ENCODE measurements at places on chromosomes 5 and 9.

- no peak for DNase-seq
Measured at GRCh38 chr9:16075696-16076095, 522.9 kb downstream of the CCDC171 start.

GRCh38 chr9:26375448-26375847, 517.2 kb downstream of the CAAP1 start:
- no peak for DNase-seq

DNA sequence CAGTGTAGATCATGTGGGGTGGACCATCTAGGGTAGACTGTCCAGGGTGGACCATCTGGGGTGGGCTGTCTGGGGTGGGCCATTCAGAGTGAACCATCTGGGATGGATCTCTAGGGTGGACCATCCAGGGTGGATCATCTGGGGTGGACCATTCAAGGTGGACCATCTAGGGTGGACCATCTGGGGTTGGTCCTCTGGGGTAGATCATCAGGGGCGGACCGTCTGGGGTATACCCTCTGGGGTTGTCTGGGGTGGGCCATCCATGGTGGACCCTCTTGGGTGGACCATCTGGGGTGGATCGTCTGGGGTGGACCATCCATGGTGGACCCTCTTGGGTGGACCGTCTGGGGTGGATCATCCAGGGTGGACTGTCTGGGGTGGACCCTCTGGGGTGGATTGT, 64.3 kb downstream of the KCNT1 start:
- no peak for DNase-seq

DNA sequence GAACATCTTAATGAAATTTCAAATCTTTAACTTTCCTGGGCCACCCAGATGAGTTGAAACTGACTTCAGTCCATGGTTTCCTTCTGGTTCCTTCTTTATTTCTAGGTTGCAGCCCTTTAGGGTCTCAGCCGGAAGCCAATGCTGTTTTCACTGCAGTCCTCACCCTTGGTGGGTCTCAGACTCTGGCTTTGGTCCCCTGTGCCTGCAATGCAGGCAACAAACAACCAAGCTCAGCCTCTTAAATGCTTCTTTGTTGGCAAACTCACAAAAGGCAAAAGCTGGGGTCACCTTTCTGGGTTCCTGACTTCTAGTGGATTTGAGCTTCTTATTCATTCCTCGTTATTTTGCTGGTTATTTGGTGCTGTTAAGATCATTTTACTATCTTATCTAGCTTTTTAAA, 19.3 kb upstream of the APC start:
- no peak for DNase-seq

GRCh38 chr9:99030092-99030511, 74.8 kb upstream of the TGFBR1 start:
- DNase-seq: no peak

DNA sequence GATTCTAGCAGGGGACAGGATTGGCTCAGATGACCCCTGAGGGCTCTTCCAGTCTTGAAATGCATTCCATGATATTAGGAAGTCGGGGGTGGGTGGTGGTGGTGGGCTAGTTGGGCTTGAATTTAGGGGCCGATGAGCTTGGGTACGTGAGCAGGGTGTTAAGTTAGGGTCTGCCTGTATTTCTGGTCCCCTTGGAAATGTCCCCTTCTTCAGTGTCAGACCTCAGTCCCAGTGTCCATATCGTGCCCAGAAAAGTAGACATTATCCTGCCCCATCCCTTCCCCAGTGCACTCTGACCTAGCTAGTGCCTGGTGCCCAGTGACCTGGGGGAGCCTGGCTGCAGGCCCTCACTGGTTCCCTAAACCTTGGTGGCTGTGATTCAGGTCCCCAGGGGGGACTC, 2.9 kb upstream of the MYOZ3 start:
- DNase-seq: no peak

DNA sequence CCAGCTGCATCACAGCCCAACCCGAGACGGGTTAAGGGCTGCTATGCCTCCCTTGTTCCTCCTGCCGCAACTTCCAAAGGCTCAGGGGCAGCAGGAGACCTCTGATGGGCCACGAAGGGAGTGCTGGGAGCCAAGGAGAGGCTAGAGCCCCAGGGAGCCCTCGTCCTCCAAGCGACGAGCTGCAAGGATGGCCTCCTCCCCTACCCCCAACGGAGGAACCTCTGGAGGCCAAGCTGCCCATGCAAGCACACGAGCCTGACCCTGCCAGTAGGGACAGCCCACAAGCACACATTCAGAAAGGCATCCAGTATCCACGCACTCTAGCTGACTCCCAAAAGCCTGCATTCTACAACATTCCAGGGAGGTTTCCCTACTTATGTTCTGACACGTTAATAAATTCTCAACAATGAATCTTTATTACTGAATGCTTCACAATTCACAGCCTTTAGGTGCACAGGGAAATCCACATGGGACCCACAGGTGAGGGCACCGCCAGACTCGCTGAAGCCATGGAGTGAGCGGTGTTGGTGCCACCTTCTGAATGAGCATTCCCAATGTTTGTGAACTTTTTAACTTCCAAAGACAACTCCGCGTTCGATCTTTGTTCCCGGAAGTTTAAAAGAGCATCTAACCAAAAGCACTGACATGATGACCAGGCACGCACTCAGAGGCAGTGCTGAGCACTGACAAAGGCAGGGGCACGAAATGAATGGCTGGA, 28.7 kb downstream of the IPPK start:
- DNase-seq: no peak

DNA sequence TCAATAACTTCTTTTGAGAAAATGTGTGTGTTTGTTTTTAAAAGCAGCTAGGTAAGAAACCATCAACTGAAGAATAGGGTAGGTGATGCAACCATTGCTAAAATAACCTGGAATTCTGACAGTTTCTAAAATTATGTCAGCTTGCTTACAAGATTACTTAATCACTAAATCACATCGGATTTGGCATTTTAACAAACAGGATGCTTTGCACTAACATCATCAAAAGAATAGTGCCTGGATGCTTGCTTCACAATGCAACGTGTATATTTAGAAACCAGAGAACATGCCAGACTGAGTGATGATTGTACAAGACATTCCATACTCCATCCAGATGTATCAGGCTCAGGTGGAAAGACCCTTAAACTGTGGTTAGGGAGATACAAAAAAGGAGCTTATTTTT, 43.9 kb downstream of the PAM start:
- DNase-seq: no peak

DNA sequence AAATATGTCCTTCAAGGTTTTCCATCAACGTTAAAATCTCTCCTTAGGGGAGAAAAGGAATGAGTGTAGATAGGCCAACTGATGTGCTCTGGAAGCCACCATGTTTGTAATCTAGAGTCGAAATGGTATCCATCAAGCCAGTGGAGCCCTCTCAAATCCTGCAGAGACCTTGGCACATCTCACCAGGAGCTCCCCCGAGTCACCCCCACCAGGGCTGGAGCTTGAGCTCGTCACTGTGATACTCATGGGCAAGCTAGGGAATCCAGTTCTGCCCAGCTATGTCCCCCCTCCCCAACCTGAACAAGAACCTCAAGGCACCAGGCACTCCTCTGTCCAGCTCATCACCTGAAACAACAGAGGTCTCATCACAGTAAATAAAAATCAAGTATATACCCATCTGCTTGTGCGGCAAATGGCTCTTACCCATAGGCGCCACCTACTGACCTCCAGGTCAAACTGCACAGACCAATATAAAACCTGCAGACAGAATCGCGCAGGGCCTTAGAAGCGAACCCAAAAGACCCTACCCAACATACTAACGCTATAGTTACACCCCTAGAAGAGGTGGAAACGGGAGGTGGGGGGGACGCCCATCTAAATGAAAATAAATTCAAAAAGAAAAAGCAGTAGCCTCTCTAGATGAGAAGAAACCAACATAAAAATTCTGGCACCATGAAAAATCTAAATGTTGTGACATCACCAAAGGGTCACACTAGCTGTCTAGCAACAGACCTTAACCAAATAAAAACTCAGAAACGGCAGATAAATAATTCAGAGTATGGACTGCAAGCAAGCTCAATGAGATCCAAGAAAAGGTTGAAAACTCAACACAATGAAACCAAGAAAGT, 75.0 kb downstream of the TTC39B start:
- DNase-seq: no peak

DNA sequence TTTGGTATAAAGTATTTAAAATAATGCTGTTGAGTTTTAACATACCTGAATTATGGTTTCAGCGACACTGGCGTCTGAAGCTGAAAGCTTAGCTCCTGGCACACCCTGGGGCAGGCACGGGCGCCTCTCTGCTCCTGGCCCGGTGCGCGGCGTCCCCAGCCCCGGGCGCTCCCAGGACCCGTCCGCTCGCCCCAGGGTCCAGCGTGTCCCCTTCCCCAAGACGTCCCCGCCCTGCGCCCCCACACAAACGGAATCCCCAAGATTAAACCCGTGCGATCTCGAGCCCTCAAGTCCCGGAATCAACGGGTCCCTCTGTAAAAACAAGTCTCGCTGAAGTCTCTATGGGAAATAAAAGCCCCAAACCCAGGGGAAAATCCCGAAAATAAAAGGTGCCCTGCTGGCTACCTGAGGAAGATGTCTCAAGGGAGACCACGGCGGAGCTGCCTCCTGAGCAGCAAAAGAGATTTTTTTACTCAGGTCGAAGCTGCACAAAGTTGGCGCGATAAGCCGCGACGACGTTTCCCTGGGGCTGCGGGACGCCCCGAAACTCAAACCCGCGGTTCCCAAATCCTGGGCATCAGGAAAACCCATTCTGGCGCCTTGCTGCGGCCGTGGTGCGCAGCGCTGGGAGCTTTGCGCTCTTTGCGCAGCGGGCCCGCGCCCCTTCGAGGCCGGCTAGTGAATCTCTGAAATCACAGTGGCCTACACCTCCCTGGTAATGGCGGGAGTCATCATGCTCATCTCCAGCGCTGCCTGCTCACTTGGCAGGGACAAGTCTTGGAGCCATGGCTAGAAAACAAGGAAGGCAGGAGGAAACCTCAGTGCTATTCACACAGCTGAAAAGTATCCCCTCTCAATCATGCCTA, 6.3 kb upstream of the IFNA8 start:
- DNase-seq: no peak

DNA sequence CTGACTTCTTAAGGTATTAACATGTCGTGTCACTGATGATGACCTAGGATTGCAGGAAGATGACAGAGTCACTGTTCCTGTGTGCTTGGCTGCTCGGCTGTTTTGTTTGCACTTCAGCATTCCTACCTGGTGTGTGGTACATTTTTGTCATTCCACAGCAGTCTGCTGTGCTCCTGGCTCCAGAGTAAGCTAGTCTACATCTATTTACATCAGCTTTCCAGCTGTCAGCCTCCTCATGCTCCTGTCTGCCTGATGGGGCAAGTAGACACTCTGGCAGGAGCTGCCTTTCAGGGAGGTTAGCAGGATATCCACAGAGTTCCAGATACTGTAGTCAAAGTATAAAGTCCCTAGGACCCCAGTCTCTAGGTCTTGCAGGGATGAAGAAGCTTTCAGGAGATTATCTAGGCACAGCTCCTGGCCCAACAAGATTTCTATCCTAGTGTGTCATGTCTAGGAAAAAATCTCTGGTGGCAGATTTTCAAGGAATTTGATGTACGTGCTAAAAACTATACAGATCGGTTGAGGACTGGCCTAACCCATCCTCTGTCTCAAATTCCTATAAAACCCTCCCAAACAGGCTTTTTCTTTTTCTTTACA, 28.4 kb downstream of the RUSC2 start:
- no peak for DNase-seq

- no peak for DNase-seq
Measured at GRCh38 chr5:110045158-110045557, 355.4 kb downstream of the MAN2A1 start.

- no peak for DNase-seq
Measured at GRCh38 chr9:128335914-128336313, 4.4 kb upstream of the SLC27A4 start.

- no peak for DNase-seq
Measured at GRCh38 chr5:103889500-103890209, 327.1 kb upstream of the NUDT12 start.

DNA sequence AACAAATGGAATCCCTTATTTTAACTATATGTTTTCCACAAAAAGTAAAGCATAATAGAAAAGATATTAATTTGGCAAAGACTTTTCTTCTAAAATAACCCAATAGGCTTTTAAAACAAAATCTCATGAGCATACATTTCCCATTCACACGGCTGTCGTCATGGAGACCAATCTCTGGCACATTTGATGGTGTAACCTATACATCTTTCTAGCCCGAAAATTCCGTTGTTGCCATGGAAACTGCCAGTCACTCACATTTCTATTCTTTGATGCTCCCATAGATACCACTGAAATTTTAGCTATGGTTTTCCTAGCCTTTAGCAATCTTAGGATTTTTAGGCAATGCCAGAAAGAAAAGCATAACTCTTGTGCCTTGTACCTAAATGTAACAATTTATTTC, 262.9 kb upstream of the TRPM3 start:
- DNase-seq: no peak

DNA sequence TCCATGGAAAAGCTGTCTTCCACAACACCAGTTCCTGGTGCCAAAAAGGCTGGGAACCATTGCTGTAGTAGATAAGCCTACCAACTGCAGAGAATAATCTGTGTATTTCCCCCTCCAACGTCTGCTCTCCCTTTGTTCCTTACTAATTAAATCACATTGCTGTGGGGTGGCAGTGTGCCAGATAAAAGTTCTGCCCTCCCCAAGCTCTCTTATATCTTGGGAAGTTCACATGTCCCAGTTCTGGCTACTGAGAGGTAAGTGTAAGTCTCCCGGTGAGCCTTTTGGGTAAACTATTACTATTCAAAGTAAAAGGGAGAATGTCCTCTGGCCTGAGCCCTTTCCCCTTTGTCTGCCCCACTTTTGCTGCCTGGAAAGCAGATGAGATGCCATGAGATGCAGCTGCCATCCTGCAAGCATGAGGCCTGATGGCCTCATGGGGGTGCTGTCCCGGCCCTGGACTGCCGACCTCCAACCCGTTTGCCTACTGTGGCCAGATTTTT, 14.7 kb downstream of the ENC1 start:
- peak; percentile 44 for DNase-seq

GRCh38 chr9:126952205-126952977, 37.8 kb downstream of the RALGPS1 start:
- no peak for DNase-seq

Measured in NCI-H524 treated with DMSO at 0.1 percent for 48 hours (cell line).